ENCODE measurements at places on chromosomes 4 and X.

GRCh38 chr4:113476800-113477199 is 284.7 kb downstream of the CAMK2D start:
- no peak for DNase-seq

- DNase-seq: no peak
These were observed 86.5 kb downstream of the CPZ start for GRCh38 chr4:8679032-8679431.

DNA sequence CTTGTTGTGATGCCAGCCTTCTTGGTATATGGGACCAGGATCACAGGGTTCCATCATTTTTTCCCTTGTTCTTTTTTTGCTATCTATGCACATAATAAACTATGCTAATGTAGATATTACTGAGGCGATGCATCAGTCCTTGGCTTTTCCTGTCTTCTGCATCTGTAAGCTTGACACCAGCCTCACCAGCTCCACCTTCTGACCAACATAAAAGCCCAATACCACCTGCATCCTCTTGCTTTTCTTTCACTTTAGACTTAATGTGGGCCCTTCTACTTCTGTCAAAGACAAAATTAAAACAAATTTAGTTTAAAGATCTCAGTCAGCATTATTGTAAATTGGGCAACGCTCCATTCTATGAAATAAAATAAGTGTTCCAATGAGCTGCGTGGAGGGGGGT is 1718.8 kb upstream of the PCDH10 start:
- DNase-seq: no peak

- no peak for DNase-seq
These were observed 103.2 kb downstream of the KLHL8 start for GRCh38 chr4:87117051-87117731.

DNA sequence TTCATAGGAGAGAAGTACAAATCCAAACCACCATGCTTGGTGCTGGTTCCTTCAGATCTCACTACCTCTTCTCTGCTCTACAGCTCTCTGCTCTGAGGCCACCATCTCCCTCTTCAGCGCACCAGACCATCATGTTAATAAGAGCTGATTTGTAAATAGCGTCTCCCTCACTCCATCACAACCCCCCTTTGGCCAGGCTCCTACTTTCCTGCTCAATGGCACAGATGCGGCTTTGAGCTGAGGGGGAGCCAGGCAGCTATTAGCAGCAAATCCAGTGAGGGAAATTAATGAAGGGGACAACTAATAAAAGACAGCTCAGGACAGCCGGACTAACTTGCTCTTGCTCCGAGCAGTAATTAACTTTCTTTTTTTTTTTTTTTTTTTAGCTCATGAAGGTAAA is 13.1 kb downstream of the NEUROG2 start:
- no peak for DNase-seq

Data from substantia nigra (tissue), 51 donors.